A673 (cell line): ENCODE measurements at places on chromosomes 3 and 15.

GRCh38 chr3:34263101-34263621, 464.7 kb downstream of the PDCD6IP start:
- DNase-seq: no peak

- no peak for DNase-seq
Observed at GRCh38 chr3:194277786-194278130, 73.4 kb downstream of the CPN2 start.

- no peak for DNase-seq
Observed at GRCh38 chr3:127585813-127586413, 4.6 kb downstream of the TPRA1 start.

DNA sequence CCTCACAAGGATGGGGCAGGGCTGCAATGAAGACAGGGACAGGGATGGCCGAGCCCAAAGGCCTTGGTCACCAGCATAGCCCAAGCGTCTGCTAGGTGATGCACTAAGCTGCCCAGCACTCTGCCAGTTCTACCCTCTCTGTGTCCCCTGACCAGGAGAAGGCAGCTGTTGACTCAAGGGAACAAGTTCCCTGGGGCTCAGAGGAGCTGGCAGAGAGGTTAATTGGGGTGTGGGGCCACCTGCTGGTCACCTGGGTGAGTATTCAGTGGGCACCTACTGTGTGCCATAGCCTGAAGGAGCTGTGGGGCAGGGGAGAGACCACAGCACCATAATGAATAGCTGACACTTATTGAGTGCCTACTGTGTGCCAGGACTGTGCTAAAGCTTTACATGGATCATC, 22.0 kb upstream of the DOCK3 start:
- no peak for DNase-seq

- DNase-seq: no peak
Observed at GRCh38 chr15:43239732-43240491, 19.1 kb upstream of the EPB42 start.

DNA sequence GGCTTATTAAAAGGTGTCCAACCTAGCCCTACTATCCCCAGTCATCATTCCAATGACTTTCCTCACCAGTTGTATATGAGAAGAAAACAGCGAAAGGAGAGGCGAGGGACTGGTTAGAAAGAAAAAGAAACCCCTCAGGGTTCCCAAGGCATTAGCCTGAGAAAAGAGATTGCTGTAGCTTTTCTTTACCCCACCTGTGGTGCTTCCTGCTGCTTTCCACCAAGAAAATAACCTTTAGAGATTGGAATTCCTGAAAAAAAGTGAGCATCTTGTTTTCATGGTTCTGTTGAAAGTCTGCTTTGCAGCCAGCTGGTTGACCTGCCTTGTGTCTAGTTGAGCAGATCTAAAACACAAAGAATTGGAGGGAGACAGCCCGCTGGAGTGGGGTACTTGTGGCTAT, 196.4 kb downstream of the CADPS start:
- DNase-seq: no peak

DNA sequence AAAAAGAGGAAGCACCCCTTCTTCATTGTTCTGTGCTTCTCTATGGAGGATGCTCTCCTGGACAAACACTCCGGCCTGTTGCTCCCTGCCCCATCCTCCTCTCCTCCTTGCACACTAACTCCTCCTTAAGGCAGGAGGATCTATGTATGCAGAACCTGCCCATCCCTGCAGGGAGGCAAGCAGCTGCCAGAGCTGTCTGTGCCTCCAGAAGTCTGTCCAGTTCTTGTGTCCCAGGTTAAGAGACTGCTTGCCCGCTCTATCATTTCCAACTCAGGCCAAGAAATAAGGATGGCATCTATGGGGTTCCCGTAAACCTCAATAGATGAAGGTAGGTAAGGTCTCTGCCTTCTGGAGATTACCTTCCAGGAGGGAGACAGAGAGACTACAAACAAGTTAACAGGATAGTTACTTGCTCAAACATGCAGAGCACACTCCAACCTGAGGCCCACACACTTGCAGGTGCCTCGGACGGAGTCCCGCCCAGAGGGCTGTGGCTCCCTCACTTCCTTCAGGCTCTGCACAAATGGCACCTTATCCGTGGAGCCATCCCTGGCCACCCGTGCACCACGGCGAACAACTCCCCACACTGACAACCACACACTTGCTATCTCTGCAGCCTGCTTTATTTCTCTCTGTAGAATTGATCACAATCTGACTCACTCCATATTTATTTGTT, 6.9 kb downstream of the XXYLT1 start:
- no peak for DNase-seq

GRCh38 chr15:99844150-99844549, 110.9 kb upstream of the LYSMD4 start:
- no peak for DNase-seq

DNA sequence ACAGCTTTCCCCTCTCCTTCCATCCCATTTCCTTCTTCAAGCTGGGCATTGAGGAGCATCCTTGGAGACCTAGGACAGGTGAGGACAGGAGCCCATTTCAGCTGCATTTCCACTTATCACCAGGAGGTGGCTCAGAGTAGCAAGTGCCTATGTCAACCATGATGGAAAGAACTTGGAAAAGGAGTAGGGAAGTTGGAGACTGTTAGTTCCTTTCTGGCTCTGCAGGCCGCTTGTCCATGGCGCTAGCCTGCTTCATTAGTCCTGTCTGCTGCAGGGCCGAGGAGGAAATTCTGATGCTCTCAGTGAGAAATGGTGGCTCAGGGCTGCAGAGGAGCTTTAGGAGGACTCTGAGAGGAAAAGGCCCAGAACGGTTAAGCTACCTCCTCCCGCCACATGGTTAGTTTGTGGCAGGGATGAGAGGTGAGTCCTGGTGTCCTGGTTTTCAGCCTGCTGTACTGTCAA, 7.0 kb upstream of the CD276 start:
- DNase-seq: peak; percentile 70

DNA sequence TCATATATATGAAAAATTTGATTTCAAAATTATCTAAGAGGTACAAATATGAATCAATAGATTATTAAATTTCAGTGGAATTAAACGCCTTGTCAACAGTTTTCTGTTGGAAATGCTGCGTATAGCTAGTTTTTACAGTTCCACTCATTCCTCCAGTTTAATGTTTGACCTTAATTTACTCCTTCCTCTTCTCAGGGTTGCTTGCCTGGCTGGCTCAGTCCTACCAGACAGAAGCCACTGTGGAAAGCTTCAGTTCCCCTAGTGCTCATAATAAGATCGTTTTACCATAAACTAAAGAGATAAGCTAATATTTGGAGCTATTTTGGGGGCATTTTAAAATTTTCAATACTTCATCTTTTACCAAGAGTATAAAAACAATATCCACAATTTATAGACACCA, 22.8 kb downstream of the EMC7 start:
- no peak for DNase-seq

DNA sequence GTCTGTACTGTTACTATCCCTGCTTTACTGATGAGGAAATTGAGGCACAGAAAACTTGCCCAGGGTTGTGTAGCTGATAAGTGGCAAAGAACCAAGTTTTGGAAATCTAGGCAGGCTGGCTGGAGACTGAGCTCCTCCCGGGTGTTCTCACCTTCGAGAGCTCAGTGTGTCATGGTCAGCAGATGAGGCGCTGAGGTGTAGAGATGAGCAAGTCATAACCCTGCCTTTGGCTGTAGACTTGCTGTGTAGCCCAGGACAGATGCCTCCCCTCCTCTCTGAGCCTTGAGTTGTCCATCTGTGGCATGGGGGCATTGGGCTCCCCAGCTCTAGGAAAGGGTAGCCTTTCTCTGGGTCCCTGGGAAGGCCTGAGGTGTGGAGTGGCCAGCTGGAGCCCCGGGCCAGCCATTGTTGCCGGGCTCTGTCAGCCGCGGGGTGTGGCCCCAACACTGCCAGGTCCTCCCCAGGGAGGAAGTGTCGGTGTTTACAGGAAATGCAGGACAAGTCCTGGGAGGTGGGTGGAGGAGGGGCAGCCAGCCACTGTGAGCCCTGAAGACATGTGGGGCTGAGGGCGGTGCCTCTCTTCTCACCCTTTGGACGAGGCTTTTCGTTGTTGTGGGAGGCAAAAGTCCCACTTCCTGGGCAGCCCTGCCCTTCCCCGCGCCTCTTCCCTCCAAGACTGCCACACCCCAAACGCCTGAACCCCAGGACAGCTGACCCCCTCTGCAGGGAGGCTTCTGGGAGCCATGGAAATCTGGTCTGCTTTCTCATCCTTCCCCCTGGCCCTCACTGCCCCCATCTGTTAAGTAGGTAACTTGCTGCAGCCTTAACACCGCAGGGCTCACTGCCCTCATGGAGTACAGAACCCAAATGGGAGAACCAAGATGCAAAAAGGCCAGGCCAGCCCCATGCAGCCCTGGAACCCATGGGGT, 29.1 kb downstream of the FGD5 start:
- DNase-seq: no peak

DNA sequence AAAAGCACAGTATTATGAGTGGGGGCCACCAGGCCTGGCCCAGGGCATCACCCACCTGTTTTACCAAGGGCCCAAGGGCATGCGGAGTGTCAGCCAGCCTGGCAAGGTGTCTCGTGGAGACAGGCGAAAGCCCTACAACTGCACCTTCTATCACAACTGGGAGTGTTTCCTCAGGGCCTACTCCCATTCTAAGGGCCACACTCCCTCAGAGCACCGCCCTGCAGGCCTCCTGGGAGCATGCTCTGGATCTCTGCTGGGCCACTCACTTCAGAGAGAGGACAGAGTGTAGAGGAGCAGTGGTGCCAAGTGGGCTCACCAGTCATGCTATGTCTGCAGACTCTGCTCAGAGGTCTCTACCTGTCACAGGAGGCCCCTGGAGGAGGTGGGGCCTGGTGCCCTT, 21.2 kb upstream of the CLK3 start:
- no peak for DNase-seq

DNA sequence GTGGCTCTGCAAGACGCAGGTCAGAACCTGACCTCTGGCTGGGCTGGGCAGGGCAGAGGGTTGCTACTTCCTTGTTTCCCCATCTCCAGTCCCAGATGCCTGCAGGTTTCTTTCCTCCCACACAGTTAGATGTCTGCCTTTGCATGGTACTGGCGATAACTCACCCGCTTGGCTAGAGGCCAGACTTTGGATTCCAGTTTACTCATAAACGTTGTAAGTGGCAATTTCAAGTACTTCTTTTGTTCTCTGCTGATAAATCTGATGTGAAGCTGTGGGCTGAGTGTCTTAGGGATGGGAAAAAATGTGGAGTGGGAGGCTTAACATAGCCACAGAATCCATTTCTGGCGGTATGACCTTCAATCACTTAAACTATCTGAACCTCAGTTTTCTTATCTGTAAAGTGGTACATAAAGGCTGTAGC, 194.2 kb downstream of the EBLN2 start:
- peak; percentile 80 for DNase-seq

DNA sequence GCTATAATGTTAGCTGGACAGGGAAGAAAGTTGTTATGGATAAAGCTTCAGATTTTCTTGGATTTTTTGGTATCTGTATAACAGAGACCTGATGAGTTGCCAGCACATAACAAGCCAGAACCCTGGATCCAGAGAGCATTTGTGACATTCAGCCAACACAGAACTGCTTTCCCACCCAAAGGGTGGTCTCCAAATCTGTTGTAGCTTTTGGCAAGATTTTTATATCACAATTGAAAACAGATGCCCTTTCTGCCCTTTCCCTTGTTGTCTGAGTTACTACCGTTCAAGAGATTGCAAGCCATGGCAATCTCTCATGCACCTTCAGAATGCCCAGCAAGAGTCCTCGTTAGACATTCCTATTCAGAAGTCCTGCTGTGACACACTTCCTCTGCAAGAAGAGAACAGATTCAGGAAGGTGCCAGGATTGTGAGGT, 107.6 kb upstream of the FGF7 start:
- peak; percentile 85 for DNase-seq

GRCh38 chr15:89442671-89443307, 53.6 kb downstream of the RHCG start:
- DNase-seq: peak; percentile 80

DNA sequence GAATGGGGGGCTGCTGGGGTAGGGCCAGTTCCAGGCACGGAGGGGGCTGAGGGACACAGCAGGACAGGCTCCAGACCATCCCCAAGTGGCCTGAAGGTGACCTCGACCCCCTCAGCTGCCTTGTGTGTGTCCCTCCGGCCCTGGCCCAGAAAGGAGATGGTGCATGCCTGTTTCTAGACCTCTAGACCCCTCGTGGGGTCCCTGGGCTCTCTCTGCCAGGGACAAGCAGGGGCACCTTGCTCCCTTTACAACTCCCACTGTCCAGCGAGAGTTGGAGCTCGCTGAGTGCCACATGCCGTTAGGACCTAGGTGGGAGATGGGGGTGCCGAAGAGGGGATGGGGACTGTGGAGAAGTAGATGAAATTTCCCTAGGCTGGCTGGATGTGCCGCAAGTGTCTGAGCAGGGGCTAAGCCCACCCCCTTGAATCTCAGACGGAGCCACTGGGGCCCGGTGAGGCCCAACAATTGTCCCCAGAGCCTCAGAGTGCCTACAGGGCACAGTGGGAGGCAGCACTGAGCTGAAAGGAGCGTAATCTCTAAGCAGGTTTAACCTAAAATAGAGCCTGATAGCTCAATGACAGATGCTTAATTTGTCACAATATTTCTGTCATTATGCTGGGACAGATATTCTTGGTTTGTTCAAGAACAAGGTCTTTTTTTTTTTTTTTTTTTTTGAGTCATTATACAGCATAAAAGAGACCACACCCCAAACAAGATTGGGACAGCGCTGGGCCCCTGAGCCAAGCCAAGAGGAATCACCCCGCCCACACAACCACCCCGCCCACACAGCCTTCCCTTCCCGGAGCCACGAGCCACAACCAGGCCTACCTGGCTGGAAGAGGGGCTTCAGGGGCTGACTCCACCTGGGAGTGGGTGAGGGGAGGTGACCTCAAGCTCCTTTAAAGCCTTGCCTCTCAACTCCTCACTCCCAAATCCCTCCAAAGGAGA, 23.6 kb upstream of the KLF13 start:
- DNase-seq: no peak

DNA sequence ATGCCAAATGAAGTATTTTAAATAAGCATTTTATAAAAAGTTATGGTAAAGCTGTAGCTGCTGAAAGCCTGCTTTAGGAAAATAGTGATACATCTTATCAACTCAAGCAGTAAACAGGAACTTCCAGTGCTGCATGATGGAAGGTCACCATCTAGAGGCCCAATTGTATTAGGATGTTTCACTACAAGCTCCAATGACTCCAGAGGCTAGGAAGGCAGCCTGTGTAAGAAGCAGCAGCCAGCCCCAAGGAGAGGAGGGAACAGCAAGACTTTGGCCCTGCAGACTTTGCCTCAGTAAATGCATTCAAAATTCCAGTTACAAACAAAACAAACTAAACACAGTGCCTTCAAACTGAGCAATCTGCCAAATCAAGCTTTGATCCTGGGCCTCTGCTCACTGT, 32.1 kb downstream of the ILDR1 start:
- no peak for DNase-seq

- no peak for DNase-seq
Observed at GRCh38 chr3:195251336-195252065, 19.5 kb downstream of the XXYLT1 start.

DNA sequence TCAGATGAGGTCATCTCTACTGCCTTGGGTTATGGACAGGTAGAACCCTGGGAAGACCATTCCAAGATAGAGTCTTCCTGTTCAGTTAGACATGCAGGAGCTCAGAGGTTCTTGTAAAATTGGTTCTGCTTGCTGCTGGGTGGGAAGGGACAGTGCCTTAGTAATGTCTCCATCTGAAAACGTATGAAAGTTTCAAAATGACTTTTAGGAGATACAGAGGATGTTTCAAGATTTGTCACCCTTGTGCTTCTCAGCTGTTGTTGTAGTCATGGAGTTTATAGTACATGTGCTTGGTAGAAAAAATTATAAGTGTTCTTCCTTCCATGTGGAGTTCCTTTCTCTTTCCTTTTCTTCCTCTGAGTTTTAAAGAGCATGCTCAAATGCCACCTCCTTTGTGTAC, 885.2 kb upstream of the CFAP20DC start:
- DNase-seq: no peak
